ENCODE measurements at places on chromosomes 3 and 15. TPM values are rescaled to one million over a fixed set of nuclear protein-coding genes. Genes with fewer than 3 reads are reported as not detected.
A peak's percentile ranks its signal among the peaks of the same experiment; 100 is the strongest.

NSUN3 gene
- 20.4 TPM for total RNA-seq

SLC28A2 gene
- not detected for total RNA-seq

ITIH3 gene
- not detected for total RNA-seq

MIX23 gene
- total RNA-seq, result 48.2 TPM

SIDT1 gene
- 34.5 TPM for total RNA-seq

UPK1B gene
- not detected for total RNA-seq

TYRO3 gene
- total RNA-seq, result 0.86 TPM

GPR15 gene
- 13.2 TPM for total RNA-seq

FBXO40 gene
- not detected for total RNA-seq

COL7A1 gene
- total RNA-seq, result 1.8 TPM

GOLGA8K gene
- 3.0 TPM for total RNA-seq

- no peak overlapping the region for H3K27ac ChIP-seq
- H3K4me3 ChIP-seq, result no peak overlapping the region
- H3K4me1 ChIP-seq, result no peaks in the 10 kb centered on the region
- no peaks in the 10 kb centered on the region for H3K36me3 ChIP-seq
Measured at GRCh38 chr3:78201091-78201490, 1161.2 kb downstream of the ROBO2 start.

- DNase-seq, result no peak
- H3K4me3 ChIP-seq, result no peak overlapping the region
- H3K4me1 ChIP-seq, result no peaks in the 10 kb centered on the region
- H3K36me3 ChIP-seq, result no peaks in the 10 kb centered on the region
- no peaks in the 10 kb centered on the region for H3K27me3 ChIP-seq
Measured at GRCh38 chr3:133871368-133872090, 24.2 kb downstream of the RAB6B start.

DNA sequence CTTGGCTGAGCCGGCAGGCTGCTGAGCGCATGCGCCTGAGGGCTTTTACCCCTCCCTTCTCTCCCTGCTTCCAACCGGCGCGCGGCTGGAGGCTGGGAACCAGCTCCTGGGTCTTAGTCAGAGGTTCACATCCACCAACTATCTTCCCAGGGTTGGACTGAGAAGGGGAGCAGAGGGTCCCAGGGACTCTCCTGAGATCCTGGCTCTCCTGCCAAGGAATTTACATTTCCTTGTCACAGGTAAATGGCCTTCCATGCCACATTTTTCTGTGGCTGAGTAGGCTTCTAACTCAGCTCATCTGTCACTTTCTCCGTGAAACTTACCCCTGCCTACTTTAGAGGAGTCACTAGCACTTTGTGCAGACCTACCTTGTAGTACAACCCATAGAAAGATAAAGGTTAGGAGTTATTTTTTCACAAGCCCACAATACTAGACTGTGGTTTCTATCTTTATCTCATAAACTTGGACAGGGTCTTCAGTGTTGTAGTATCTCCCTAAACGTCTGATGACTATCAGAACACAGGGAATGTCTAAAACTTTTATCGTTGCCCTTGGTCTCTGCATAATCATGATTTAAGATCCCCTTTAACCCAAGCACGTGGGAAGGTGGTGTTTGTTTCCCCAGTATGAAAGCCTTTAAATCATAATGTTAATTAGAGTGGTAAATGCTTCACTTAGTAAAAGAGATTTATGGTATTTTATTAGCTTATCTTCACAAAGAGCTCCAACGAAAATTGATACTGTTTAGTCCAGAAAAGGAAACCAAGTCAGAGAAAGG lies 638 bp upstream of the TBC1D5 start:
- no peaks in the 10 kb centered on the region for H3K27me3 ChIP-seq
- peak overlapping the region; percentile 88 for H3K27ac ChIP-seq
- peak overlapping the region; percentile 91 for H3K4me3 ChIP-seq
- no peak for DNase-seq

DNA sequence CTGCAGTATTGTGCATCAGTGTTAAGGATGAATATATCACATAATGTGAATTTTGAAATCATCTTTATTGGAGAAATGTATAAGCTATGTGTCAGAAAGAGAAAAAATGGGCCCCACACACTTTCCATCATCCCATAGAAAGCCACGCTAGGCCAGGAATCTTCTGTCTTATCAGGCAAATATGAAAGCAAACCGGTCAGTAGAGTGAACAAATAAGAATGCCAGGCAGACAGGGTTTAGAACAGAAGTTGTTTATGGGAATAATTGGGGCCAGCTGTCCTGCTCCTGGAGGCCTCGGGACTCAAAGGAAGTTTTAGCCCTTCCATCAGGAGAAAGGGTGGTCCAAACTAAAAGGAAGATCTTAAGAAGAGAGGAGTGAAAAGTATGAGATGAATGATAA lies 39.5 kb downstream of the ZNF280D start:
- no peak overlapping the region for H3K4me3 ChIP-seq
- no peaks in the 10 kb centered on the region for H3K36me3 ChIP-seq
- DNase-seq, result no peak
- H3K27me3 ChIP-seq, result no peaks in the 10 kb centered on the region
- no peaks in the 10 kb centered on the region for H3K4me1 ChIP-seq

DNA sequence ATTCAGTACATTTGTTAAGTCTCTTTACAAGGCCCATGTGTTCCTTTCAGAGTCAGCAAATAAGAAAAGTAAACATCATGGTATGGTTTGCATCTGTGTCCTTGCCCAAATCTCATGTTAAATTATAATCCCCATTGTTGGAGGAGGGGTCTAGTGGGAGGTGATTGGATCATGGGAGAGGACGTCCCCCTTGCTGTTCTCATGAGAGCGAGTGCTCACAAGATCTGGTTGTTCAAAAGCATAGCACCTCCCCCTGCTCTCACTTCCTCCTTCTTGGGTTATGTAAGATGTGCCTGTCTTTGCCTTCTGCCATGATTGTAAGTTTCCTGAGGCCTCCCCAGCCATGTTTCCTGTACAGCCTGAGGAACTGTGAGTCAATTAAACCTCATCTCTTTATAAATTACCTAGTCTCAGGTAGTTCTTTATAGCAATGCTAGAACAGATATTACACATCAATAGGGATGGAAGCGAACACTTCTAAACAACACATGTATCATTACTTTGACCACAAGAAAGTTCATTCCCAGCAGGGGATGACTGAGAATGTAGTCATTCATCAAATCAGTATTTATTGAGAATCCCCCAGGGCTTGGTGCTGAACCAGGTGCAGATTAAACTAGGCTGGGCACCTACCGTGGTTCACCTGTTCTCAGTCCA lies 4.1 kb downstream of the EFCAB12 start:
- no peak overlapping the region for H3K4me3 ChIP-seq
- H3K36me3 ChIP-seq, result peaks cover 4% of the 10 kb centered on the region
- no peaks in the 10 kb centered on the region for H3K27me3 ChIP-seq
- H3K27ac ChIP-seq, result peak overlapping the region; percentile 45
- no peak for DNase-seq

- H3K27me3 ChIP-seq, result no peaks in the 10 kb centered on the region
- DNase-seq, result no peak
- peaks cover 7% of the 10 kb centered on the region for H3K36me3 ChIP-seq
- H3K27ac ChIP-seq, result peak overlapping the region; percentile 98
- H3K4me1 ChIP-seq, result peaks cover 78% of the 10 kb centered on the region
- H3K4me3 ChIP-seq, result peak overlapping the region; percentile 73
Measured at GRCh38 chr15:31332681-31333071, 6.0 kb downstream of the KLF13 start.

GRCh38 chr3:8516047-8516661 lies 14.5 kb downstream of the LMCD1 start:
- peaks cover 17% of the 10 kb centered on the region for H3K27me3 ChIP-seq
- no peak overlapping the region for H3K27ac ChIP-seq
- no peak for DNase-seq
- no peak overlapping the region for H3K4me3 ChIP-seq
- H3K36me3 ChIP-seq, result no peaks in the 10 kb centered on the region

- peak overlapping the region; percentile 27 for H3K27ac ChIP-seq
- peaks cover 60% of the 10 kb centered on the region for H3K4me1 ChIP-seq
- no peak for DNase-seq
- no peak overlapping the region for H3K4me3 ChIP-seq
- peaks cover 70% of the 10 kb centered on the region for H3K36me3 ChIP-seq
Measured at GRCh38 chr3:30672959-30673358, 66.6 kb downstream of the TGFBR2 start.

DNA sequence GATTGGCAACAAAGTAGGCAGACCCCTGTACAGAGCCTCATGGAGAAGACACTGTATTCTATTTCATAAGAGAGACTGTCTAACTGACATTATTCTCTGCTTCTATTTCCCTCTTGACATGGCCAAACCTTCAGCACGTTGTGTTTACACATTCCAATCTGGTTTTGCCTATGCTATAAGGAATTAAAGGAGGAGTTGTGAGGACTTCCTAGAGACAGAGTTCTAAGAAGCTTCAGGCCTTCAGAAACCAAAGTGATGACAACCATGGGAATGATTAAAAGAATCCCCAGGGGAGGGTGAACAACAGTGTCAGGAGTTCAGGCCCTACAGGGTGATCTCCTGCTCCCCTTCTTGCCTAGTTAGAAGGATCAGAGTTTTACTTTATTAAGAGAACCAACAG lies 44.9 kb upstream of the CAPN7 start:
- no peak for DNase-seq
- no peaks in the 10 kb centered on the region for H3K36me3 ChIP-seq
- H3K4me1 ChIP-seq, result peaks cover 7% of the 10 kb centered on the region
- peaks cover 15% of the 10 kb centered on the region for H3K27me3 ChIP-seq

DNA sequence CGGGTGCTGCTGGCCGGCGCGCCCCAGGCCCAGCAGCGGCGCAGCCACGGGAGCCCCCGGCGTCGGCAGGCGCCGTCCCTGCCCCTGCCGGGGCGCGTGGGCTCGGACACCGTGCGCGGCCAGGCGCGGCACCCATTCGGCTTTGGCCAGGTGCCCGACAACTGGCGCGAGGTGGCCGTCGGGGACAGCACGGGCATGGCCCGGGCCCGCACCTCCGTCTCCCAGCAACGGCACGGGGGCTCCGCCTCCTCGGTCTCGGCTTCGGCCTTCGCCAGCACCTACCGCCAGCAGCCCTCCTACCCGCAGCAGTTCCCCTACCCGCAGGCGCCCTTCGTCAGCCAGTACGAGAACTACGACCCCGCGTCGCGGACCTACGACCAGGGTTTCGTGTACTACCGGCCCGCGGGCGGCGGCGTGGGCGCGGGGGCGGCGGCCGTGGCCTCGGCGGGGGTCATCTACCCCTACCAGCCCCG lies 777 bp downstream of the LOXL1 start:
- H3K4me3 ChIP-seq, result no peak overlapping the region
- H3K27me3 ChIP-seq, result no peaks in the 10 kb centered on the region
- DNase-seq, result peak; percentile 58
- peaks cover 20% of the 10 kb centered on the region for H3K4me1 ChIP-seq
- H3K36me3 ChIP-seq, result no peaks in the 10 kb centered on the region
- H3K27ac ChIP-seq, result no peak overlapping the region

- no peak overlapping the region for H3K27ac ChIP-seq
- no peak overlapping the region for H3K4me3 ChIP-seq
- peaks cover 3% of the 10 kb centered on the region for H3K27me3 ChIP-seq
- no peak for DNase-seq
- no peaks in the 10 kb centered on the region for H3K4me1 ChIP-seq
- no peaks in the 10 kb centered on the region for H3K36me3 ChIP-seq
Measured at GRCh38 chr3:30982416-30983075, 88.1 kb upstream of the GADL1 start.

- no peak for DNase-seq
- no peaks in the 10 kb centered on the region for H3K27me3 ChIP-seq
- H3K36me3 ChIP-seq, result peaks cover 11% of the 10 kb centered on the region
Measured at GRCh38 chr15:74621546-74621920, 5.9 kb downstream of the CLK3 start.

DNA sequence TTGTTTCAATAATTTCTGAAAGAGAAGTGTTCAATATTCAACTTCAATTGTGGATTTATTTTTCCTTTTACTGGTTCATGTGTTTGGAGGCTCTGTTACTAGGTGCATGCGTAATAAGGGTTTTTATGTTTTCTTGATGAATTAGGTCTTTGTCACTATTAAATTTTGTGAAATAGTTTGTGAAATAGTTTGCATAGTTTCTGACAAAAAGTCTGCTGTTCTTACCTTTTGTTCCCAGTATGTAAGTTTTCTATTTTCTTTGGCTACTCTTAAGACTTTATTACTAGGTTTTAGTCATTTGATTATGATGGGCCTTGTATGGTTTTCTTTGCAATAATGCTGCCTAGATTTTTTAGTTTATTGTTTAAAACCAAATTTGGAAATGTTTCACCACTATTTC lies 38.0 kb downstream of the MEF2A start:
- peaks cover 50% of the 10 kb centered on the region for H3K4me1 ChIP-seq
- H3K27me3 ChIP-seq, result no peaks in the 10 kb centered on the region
- H3K36me3 ChIP-seq, result peaks cover 15% of the 10 kb centered on the region
- H3K4me3 ChIP-seq, result no peak overlapping the region
- DNase-seq, result no peak
- no peak overlapping the region for H3K27ac ChIP-seq

- H3K4me1 ChIP-seq, result peaks cover 5% of the 10 kb centered on the region
- no peak for DNase-seq
- H3K27ac ChIP-seq, result no peak overlapping the region
- H3K4me3 ChIP-seq, result no peak overlapping the region
Measured at GRCh38 chr3:149589332-149589731, 68.5 kb downstream of the WWTR1 start.

- no peaks in the 10 kb centered on the region for H3K36me3 ChIP-seq
- no peak for DNase-seq
- H3K27me3 ChIP-seq, result peaks cover 30% of the 10 kb centered on the region
- no peak overlapping the region for H3K4me3 ChIP-seq
Measured at GRCh38 chr3:184470551-184470950, 90.7 kb downstream of the CHRD start.

GRCh38 chr3:131047582-131047981 lies 20.9 kb downstream of the NEK11 start:
- no peaks in the 10 kb centered on the region for H3K27me3 ChIP-seq
- no peak overlapping the region for H3K4me3 ChIP-seq
- H3K36me3 ChIP-seq, result peaks cover 33% of the 10 kb centered on the region
- DNase-seq, result no peak

DNA sequence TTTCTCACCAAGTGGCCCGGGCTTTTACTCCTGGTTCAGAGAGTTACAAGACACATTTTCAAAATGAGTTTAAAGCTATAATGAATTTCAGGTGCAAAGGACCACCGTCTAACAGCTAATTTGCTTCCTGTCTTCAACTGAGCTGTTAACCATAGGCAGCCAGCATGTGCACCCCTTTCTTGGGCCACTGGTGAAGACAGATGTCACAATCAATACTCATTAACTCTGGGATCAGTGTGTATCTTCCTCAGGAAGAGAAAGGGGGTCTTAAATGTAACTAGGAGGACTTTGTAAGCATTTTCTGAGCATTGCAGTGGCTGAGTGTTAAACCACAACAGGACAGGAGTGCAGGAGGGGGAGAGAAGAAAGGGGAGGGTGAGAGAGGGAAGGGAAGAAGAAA lies 750.7 kb upstream of the CFAP20DC start:
- no peaks in the 10 kb centered on the region for H3K27me3 ChIP-seq
- H3K27ac ChIP-seq, result no peak overlapping the region
- H3K4me3 ChIP-seq, result no peak overlapping the region

DNA sequence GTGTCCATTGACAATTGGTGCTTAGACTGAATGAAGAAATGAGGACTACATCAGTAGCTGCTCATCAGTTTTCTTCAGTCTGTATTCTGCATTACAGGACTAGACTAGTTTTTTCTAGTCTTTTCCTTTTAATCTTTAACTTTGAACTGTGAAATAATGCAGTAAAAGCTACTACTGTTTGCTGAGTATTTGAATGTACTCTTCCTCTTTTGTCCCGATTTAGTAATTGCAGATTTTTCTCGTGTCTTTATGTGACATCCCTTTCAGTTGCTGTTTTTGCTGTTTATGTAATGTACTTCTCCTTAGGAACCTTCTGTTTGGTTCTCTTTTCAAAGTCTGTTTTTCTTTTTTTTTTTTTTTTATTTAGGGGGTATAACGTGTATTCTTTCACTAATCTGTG lies 17.4 kb downstream of the MFSD1 start:
- DNase-seq, result no peak
- peaks cover 12% of the 10 kb centered on the region for H3K36me3 ChIP-seq
- H3K27ac ChIP-seq, result no peak overlapping the region
- no peaks in the 10 kb centered on the region for H3K4me1 ChIP-seq
- no peak overlapping the region for H3K4me3 ChIP-seq

Data from natural killer cell treated with Interleukin-12 subunit alpha and Interleukin-12 subunit beta and Interleukin-15 and Interleukin-18, amount 100 ng/mL, for 72 hours (primary cell).